ENCODE measurements at places on chromosomes 13 and 19. TPM values are rescaled to one million over a fixed set of nuclear protein-coding genes. Genes with fewer than 3 reads are reported as not detected.

KLK4 gene
- not detected for total RNA-seq

GRCh38 chr13:110000534-110001345 is 214.4 kb upstream of the IRS2 start:
- DNase-seq = no peak

DNA sequence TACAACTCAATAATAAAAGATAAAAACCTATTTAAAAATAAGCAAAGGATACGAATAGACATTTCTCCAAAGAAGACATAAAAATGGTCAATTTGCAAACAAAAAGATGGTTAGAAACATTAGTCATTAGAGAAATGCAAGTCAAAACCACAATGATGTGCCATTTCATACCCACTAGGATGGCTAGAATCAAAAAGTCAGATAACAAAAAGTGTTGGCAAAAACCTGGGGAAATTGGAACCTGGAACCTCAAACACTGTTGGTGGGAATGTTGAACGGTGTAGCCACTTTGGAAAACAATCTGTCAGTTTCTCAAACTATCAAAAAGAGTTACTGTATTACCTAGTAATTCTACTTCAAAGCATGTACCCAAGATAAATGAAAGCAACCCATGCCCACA is 26.5 kb upstream of the ZNF30 start:
- DNase-seq = no peak

GRCh38 chr19:10037809-10038208 is 24.5 kb downstream of the RDH8 start:
- no peak for DNase-seq

DNA sequence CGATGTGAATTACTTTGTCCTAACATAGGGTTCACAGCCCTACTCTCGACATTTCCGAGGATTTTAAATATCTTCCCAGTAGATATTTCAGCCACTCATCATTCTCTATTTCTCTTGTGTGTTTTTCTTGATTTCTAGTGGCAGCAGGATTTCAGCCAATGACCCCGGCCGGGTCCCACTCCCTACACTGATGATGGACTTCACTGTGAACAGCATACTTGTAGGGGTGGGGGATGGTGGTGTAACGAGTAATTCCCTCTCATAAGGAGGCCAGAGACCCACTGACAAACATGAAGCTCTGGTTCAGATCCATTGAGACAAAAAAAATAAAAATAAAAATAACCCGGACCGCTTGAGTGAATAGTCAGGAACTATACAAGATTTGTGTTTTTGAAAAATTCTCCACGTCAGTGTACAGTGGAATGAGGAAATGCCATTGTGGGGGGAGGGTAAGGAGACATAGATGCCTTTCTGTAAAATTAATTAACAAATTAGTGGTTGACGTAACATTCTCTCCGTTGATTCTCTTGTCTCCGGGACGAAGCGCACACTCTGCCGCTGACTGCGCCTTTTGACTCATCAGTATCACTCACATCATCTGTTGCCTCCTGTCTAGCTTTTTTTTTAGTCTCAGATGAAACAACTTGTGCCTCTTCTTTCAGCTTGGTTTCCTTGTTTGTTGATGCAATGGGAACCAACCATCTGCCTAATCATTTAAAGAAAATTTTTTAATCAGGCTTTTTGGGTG is 48.8 kb upstream of the IRS2 start:
- no peak for DNase-seq

Data from mesenteric fat pad (tissue), 1 donor.